ENCODE measurements at places on chromosomes 3 and 15. TPM values are rescaled to one million over a fixed set of nuclear protein-coding genes. Genes with fewer than 3 reads are reported as not detected.

GPR176 gene
- total RNA-seq = 6.9 TPM

TRAK1 gene
- total RNA-seq = 25.0 TPM

GRCh38 chr15:34653992-34654391 is 70.5 kb upstream of the GOLGA8B start:
- H3K27me3 ChIP-seq = no peaks in the 10 kb centered on the region
- H3K27ac ChIP-seq = no peak overlapping the region
- H3K4me1 ChIP-seq = no peaks in the 10 kb centered on the region

DNA sequence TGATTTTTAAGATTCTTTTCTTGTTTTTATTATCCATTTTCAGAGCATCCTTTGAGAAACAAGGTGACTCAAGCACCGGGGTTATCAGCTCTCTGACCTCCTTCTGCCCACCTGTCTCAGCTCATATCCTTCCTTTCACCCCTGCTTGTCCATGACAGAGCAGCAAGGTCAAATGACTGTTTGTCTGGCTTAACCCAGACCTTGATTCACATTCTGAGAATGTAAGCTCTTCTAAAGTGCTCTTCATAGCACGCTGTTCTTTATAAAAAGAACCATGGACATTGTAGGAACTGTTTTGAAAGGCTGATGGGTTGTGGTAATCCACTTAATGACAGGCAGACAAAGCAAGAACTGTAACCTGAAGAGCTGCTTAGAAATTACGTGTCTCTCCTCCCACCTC is 122.5 kb downstream of the CHST2 start:
- H3K4me1 ChIP-seq = peaks cover 17% of the 10 kb centered on the region
- H3K36me3 ChIP-seq = no peaks in the 10 kb centered on the region
- DNase-seq = no peak
- no peaks in the 10 kb centered on the region for H3K27me3 ChIP-seq
- no peak overlapping the region for H3K4me3 ChIP-seq

DNA sequence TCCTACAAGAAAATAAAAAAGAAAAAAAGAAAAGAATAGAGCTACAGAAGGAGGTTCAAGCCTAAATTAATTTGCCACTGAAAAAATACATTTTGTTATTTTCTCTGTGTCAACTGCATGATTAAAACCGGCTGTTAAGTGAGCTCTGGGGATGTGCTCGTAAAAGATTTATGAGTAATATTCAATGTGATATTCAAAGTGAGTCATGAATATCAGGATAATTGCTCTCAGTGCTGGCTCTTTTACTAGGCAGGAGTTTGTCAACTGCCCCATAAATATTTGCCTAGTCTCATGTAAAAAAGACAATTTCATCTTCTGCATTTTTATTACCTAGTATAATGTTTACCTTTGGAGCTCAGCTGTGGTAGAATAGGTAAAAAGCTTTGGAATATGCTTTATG is 78.9 kb downstream of the CDIN1 start:
- no peaks in the 10 kb centered on the region for H3K27me3 ChIP-seq
- no peak overlapping the region for H3K4me3 ChIP-seq
- no peaks in the 10 kb centered on the region for H3K36me3 ChIP-seq

Data from sigmoid colon (tissue), 7 donors.